Islet precursor cell (in vitro differentiated cells): ENCODE measurements at places on chromosomes 2 and 18.

DNA sequence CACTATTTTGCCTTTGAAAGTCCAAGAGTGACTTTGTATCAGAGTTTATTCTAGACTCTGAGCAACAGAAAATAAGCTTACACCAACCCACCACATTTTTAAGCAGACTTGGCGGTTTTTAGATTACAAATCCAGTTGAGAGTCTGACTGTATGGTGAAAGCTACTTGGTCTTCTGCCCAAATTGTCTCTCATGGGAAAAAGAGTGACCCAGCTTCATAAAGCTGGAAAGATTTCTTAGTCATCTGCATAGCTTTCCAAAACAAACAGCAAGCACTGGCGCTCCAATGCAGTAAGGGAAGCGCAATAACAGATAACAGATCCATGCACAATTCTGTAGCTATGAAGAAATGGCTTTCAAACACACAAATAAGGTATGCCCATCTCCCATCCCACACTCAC, 7.1 kb downstream of the DSG1 start:
- DNase-seq: no peak

DNA sequence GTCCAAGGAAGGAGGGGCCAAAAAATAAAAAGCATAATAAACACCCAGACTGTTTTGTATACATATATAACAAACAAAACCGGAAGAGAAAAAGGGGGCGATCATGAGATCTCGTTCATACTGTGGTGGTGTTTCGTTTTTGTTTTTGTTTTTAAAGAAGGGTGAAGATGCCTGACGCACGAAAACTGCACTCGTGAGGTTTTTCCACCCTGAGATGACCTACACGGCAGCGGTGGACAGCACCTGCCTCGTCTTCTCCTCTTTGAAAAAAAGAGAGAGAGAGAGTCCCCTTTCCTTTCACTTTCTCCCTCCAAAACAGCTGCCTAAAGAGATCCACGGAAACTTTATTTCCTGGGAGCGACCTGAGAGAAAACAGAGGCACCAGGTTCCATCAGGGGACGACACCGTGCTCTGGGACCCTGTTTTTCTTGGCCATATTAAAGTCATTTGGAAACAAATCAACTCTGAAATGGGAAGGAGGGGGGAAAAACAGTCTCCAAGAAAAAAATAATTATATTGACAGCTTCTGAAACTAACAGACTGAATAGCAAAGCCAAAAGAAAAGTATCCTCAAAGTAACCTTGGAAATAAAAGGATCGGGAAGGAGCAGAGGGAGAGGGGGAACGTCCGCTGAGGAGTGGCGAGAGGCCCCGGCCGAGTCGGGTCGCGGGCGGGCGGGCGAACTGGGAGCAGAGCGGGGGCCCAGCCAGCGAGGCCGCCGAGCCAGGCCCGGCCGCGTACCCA, 3.5 kb downstream of the POU3F3 start:
- no peak for DNase-seq

DNA sequence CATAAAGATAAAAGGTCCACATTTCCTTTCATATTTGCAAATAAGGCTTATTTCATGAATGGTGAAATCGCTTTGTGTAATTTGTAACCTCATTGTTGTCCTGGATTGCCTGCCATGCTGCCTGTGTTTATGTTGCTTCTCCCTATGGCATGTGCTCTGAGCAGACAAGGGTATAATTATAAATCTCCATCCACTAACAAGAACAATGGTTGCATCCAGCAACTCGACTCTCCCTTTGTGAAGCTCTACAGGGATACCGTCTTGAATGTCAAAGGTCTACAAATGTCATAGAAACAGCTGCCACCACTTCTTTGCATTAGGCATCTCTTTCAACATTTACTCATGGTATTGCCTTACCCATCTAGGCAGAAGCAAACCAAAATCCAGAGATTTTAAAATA, 209.6 kb downstream of the SLC8A1 start:
- no peak for DNase-seq

GRCh38 chr2:202185156-202185555, 53.2 kb downstream of the SUMO1 start:
- DNase-seq: no peak

DNA sequence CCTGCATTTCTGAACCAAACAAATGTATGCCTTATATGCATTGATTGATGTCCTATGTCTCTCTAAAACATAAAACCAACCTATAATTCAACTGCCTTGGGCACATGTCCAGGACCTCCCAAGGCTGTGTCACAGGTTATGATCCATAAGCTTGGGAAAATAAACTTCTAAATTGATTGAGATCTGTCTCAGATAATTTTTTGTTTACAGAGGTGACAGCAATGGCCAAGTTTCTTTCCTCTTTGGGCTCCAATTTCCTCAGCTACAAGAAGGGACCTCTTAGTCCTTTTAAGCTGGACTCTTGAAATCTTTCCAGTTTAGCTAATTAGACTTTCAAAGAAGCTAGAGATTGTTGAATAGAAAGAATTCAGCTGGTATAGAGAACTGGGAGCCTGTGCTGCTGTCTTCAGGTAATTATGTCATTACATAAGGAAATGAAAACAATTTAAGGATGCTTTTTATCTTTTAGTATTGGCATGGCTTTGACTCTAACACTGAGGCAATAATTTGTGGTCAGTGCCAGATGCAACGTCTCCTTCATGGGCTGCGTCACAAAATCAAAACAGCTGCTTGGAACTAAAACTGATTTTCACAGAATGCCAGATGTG, 412.1 kb upstream of the TRIB2 start:
- DNase-seq: no peak

DNA sequence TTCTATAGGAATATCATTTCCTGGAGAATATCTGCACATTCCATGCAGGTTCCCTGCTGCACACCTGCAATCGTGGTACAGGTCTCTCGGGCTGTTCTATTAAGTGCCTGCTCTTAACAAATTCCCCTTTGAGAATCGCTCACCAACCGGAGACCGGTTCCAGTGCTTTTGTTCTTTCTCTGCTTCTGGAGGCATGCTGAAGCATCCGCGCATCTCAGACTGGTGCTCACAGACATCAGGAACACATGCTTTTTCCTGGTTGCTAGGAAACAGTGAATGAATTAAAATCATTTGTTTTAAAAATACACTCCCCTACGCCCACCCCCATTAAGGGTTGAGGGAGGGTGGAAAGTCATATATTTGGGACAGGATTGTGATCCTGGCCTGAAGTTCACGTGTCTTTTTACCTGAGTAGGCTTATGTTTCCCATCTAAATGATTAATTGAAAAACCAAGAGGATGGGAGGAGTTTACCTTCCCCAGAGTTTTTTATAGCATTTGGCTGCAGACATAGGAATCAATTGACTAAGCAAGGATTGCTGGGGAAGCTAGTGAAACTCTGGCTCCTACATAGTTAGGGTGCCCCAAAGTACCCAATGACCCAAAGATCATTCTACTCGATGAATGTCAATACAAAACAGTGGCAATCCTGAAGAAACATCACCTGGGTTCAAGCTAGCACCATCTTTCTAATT, at the start of gene C2orf80:
C2orf80 (minus strand) TSS at position 221 of the 694 bp plus-strand sequence. CDS start 3,044 bp downstream, outside the sequence.
- no peak for DNase-seq

GRCh38 chr2:26780203-26780760, 5.6 kb upstream of the CENPA start:
- no peak for DNase-seq

GRCh38 chr2:65901756-65902155, 469.4 kb upstream of the SPRED2 start:
- no peak for DNase-seq

- peak; percentile 42 for DNase-seq
These were observed 335.6 kb downstream of the EIPR1 start for GRCh38 chr2:3041841-3042600.

- no peak for DNase-seq
These were observed 113.6 kb downstream of the CELF4 start for GRCh38 chr18:37452015-37452414.

DNA sequence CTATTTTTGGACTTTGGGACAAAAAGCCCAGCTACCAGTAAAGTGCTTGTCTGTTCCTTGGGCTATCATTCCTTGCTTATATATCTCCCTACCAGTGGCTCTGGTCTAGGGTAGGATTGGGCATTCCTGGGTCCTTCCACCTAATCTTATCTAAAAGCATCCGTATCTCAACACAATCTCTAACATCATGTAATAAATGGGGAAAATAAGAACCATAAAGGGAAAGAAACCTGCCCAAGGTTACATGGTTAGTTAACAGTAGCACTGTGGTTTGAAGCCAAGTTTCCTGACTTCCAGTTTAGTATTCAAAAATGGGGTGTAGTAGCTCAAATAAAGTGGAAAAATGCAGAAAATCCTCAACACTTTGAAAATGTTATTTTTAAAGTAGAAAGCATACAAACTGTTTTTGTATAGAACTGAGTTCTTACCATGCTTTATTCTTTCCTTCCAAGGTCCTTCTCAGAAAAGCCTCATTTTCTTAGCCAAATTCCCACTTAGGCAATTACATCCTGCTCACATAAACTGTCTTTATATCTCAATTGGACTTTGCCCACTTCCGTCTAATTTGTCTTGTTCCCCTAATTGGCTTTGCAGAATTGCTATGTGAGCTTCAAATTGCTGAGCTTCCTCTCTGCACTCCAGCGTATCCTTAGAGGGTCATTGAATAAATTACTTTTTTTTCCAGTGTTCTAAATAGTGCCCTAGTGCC, 273.1 kb upstream of the UBE2E3 start:
- DNase-seq: no peak
